ENCODE measurements at places on chromosomes 6 and 20.

DNA sequence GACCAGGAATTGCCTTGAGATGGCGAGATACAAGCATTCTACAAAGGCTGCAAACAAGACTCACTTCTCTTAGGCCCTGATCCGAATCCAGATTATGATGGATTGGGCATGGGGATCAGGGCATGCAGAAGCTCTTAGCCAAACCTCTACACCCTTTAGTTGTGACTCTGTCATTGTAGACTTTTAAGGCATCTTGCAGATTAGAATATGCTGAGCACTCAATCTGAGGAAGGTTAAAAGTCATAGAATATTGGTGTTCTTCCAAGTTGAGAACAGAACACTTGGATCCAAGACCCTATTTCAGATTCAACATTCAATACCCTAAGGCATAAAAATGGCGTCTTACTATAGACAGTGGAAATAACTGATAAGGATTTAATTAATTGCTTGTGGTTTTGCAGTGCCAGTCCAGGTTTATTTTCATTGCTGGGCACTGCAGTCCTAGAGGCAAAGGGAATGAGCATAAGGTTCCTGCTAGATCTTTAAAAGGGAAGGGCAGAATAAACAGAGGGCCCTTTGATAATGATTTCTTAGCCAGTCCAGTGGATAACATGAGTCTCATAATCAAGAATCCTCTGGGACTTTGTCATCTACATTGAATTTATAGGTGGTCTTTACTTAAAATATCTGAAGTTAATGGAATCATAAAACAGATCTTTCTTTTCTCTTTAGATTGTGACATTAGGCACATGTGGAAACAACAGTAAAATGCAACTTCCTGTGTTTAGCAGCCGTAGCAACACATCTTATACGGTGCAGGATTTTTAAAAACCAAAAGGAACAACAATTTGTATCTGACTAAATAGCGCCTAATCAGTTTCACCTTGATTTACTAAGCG is 17.6 kb downstream of the PHACTR2 start:
- DNase-seq, result no peak

GRCh38 chr20:37729452-37729851 is 35.6 kb downstream of the CTNNBL1 start:
- DNase-seq, result no peak

DNA sequence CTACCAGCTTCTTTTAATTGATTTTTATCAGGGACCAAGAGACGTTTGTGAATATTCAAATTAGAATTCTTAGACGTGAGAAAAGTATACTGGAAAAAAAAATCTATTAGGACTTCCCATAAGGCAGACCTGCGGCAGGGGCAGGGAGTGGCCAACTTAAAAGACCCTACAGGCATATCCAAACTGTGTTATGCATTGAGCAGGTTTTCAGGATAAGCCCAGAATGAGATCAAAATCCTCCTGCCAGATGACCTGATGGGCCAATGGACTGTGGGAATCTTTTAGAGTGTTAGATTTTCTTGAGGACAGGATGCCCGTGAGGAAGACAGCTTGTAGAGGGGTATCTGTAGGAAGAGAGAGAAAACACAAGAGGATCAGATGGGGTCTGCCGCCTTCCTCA is 391.5 kb downstream of the CD83 start:
- DNase-seq, result no peak

- DNase-seq, result peak; percentile 41
These were observed 18.0 kb downstream of the HRH3 start for GRCh38 chr20:62202083-62202395.

GRCh38 chr20:42735539-42735938 is 454.2 kb downstream of the PTPRT start:
- no peak for DNase-seq

GRCh38 chr20:22775671-22776139 is 191.3 kb upstream of the FOXA2 start:
- DNase-seq, result no peak

- no peak for DNase-seq
These were observed at the start of gene COL19A1 for GRCh38 chr6:69866351-69866769. Gene COL19A1, plus strand, starts transcription at chr6:69866556. Its CDS starts 13,012 bp downstream, at chr6:69879568.

- DNase-seq, result peak; percentile 34
These were observed 36.8 kb downstream of the NCR2 start for GRCh38 chr6:41371992-41372831.

DNA sequence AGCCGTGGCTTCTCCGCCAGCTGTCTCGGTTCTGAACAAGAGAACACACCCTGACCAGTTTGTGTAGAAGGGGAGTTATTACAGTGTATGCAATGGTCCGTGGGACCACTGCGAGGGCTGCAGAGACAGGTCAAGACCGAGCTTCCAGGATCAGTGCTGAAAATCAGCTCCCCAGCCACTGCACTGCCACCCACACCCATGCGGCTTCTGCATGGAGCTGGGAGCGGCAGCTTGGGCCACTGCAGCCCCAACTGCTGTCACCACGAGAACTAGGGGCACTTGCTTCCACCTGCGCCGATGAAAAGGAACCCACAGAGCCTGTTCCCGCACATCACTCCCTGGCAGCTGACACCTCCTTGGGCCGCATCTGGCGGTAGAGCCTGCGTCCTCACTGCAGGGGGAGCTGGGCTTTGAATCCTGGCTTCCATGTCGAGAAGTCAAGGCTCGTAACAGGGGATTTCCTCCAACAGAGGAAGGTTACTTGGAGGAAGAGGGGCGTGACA is 56.2 kb downstream of the TMEM242 start:
- no peak for DNase-seq

GRCh38 chr6:99114769-99115406 is 167.1 kb upstream of the FBXL4 start:
- DNase-seq, result no peak

- no peak for DNase-seq
These were observed 25.3 kb downstream of the RBCK1 start for GRCh38 chr20:433300-433975.

- no peak for DNase-seq
These were observed at the start of gene KIAA1755 for GRCh38 chr20:38260378-38261053. Gene KIAA1755, minus strand, starts transcription at chr20:38260735. Its CDS starts 235 bp downstream, at chr20:38260500.

GRCh38 chr6:35089935-35090505 is 51.1 kb downstream of the TCP11 start:
- DNase-seq, result peak; percentile 94

DNA sequence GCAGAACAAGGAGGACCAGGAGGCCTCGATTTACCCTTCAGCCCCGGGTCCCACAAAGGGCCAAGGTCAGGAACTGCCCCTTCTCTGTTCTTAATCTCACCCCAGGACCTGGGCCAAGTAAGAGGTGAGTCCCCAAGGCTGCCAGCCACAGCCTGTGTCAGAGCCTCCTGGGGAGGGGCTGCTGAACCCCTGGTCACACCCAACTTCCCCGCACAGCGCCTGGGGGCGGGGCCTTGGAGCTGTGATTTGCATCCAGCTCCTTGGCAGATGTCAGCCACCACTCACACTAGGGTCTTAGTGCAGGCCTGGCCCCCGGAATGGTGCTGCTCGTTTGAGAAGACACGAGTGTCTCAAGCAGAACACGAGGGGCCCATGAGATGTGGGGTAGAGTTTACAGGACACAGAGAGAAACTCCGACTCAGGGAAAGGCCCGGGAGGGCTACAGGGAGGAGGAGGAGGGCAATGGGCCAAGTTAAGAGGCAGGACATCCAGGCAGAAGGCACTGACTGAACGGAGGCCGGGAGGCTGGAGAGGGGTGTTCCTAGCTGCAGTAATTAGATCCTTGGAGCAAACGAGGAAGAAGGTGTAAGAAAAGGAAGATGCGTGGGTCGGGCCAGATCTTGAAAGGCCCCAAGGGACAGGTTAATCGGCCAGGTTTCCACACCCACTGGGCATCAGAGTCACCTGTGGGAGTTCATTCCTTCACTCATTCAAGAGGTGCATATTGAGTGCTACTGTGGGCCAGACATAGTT is 26.9 kb downstream of the ZBP1 start:
- DNase-seq, result no peak

GRCh38 chr20:57657535-57658446 is 37.6 kb upstream of the ZBP1 start:
- DNase-seq, result no peak

DNA sequence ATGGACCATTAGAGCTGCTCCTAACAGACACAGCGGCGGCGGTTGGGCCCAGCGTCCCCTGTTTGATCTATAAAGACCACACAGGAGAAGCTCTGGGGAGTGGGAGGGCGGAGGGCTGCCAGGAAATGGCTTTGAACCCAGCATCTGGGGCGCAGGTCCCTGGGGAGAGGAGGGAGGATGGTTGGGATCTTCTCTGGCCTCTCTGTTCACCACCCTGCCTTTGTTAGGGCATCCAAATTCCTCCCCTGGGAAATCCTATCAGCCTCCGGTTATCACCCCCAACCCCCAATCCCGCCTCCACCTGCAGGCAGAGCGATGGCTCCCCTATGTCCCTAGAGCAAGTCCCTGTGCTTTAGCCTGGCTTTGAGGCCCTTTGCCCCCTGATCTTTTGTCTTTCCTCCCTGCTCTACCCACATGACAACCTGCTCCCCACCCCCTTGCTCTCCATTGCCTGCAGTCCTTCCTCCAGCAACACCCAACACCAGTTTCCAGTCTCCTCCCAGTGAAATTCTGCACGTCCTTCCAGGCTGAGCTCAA is 7.1 kb downstream of the XKR7 start:
- no peak for DNase-seq

DNA sequence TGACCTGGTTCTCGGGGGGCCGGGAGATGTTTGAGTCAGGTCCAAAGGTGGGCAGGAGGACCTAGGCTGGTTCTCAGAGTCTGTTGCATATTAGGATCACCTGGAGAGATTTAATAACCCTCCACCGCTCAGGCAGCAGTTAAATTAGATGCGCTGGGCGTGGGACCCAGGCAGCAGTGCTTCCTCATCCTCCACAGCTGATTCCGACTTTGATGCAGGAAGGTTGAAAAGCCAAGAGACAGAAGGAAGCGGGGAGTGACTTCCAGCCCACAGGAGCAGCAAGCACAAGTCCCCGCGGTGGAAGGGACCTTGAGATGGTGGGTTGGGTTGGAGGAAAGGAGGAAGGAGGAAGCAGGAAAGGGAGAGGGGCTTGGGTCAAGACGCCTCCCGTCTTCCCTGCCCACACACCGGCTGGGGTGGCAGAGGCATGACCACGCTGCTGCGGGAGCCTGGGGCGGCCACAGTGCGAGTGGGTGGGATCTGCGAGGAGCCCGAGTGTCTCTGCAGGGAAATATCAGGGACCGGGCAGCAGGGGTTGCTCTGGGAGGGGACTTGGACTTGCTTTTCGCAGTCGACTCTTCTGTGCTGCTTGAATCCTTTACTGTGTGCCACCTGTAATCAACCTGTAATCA is 146.0 kb downstream of the PHACTR3 start:
- no peak for DNase-seq

- peak; percentile 4 for DNase-seq
These were observed 104.6 kb downstream of the HMGCLL1 start for GRCh38 chr6:55474382-55474781.

DNA sequence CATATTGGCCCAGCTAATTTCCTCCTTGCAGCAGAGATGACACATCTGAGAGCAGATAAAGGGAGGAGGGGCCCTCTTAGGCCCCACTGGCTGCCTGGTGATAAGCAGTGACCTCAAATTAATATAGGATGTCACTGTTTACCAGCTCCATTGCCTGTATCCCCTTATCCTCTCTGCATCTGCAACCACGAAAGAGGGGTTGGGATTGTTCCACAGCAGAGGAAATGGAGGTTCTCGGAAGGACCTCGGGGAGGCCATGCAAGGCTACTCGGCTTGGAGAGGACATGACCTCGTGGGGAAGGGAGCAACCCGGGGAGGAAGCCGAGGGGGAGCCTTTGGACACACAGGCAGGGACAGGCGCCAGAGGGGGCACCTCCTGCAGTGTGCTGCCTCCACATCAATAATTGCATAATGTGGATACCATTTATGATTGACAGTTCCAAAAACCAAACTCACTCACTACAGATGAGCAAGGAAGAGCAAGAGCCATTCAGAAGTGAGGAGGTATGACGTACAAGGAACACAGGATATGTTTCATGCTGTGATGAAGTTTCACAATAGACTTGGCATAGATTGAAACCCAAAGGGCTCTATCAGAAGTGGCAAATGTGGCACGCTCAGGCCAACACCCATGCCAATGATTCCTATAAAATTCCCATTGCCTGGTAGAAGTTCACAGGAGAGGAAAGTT is 177.2 kb upstream of the RNF24 start:
- DNase-seq, result no peak

GRCh38 chr6:43865932-43866645 is 96.1 kb downstream of the VEGFA start:
- DNase-seq, result no peak

GRCh38 chr20:58630063-58630462 is 21.0 kb upstream of the STX16 start:
- peak; percentile 71 for DNase-seq

DNA sequence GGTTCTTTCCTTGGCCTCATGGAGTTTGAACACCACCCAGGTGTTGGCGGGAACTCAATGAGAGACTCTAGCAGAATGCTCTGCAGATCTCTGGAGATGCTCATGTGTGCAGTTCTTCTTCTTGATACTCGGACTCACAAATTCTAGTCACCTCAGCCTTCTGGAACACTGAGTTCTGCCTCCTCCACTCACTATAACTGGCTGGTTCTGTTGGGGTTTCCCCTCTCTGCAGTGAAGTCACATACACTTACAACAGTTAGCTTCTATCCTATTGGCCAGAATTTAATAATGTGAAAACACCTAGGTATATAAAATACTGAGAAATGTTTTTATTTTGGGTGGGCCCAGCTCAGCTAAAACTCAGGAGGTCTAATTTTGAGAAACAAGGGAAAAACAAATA is 109.6 kb upstream of the HIVEP1 start:
- no peak for DNase-seq

DNA sequence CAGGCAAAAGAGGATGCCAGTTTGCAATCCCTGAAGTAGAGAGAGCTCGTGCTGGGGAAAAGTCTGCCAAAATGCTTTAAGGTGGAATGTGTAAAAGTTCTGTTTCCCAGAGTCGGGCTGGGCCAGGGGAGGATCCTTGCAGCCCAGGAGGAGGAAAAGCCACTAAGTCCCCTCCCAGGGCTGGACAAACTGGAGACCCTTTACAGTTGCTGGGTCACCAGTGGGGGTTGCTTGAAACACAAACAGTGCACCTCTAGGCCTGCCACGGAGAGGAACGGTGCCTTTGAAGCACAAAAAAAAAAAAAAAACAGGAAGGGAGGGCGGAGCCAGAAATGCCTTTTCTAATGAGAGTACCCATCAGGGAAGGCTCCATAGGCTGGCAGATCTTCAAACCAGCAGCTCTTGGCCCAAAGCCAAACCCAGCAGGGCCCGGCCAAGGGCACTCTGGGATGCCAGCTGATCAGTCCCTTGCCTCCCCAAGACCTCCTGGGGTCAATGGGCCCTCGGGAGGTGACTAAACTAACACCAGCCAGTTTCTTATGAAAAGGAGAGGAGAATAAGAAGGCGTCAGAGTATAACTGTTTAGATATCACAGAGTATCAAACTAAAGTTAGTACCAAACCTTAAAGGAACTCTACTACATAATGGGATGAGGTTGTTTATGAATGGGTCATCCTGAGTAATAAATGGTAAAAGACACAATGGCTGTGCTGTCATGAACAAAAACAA is 23.7 kb downstream of the HLA-A start:
- peak; percentile 29 for DNase-seq

DNA sequence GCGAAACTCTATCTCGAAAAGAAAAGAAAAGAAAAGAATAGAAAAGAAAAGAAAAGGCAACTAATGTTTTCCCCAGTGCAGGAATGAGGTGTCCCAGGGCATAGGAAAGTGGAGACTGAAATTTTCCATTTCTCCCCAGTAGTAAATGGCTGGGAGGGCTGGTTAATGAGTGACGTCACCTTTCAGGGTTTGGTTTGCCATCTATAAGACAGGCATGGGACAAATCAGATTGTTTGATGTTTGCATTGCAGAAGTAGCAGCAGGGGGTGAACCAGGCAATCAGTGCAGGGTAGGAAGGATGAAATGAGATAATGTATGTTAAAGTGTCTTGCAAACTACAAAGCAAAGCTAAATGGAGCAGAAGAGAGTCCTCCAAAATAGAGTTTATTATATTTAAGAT is 533.4 kb downstream of the PKHD1 start:
- no peak for DNase-seq

GRCh38 chr6:90753820-90754643 is 167.2 kb upstream of the MAP3K7 start:
- DNase-seq, result no peak
